NCI-H1436 (cell line): ENCODE measurements at places on chromosomes 5 and 9.

- DNase-seq = no peak
These were observed 32.1 kb upstream of the SLC6A3 start for GRCh38 chr5:1477341-1477740.

GRCh38 chr9:125953314-125954019, 206.3 kb downstream of the PBX3 start:
- DNase-seq = no peak

DNA sequence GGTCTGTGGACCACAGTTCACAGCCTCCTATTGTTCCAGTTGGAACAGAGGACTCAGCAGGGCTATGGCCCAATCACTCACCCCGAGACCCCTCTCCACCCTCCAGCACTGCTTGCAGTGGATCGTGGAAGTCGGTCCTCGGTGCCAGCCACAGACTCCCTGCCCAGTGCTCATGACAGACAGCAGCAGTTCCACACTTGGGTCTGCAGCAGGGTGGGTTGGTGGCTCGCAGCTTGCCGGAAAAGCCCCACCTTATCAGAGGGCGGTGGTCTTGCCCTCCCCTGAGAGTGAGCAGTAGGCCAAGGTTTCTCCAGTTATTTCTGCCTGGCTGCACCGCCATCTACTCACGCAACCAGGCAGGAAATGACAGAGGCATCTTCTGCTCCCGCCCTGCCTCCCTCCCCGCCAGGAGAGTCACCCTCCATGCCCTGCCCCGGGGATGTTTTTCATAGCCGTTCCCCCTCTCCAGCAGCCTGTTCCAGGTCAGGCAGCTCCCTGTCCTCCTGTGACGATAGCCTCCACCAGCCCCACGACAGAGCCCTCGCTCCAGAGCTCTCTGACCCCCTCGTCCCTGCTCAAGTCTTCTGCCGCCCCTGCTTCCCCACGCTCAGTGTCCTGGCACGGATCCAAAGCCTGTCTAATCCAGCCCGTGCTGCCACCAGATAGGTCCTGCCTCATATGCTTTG, 34.5 kb downstream of the UNC5A start:
- DNase-seq = no peak

DNA sequence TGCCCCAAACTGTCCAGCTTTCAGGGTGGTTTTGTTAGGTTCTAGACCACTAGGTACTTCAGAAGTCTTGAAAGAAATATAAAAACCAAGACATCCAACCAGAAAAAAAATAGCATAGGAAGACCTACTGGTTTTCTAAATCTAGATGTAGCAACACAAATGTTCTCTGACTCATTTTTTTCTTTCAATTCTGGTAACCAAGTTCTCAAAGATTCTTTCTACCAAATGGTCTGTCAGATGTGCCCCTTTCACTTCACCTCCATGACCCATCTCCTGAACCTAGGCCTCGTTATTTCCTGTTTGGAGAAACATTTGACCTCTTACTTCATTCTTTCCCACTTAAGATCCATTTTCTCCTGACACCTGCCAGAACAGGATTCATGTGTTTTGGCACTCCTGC, 355.3 kb downstream of the KIAA0825 start:
- DNase-seq = no peak

- no peak for DNase-seq
These were observed 188.9 kb downstream of the TENT4A start for GRCh38 chr5:6902094-6902493.

GRCh38 chr9:86975606-86976005, 28.3 kb upstream of the GAS1 start:
- DNase-seq = no peak

GRCh38 chr5:118994595-118994994, 6.2 kb upstream of the DTWD2 start:
- no peak for DNase-seq

- DNase-seq = no peak
These were observed 29.1 kb downstream of the ADAMTS2 start for GRCh38 chr5:179316111-179316551.

- no peak for DNase-seq
These were observed 36.9 kb upstream of the ANKRD55 start for GRCh38 chr5:56270058-56270457.

DNA sequence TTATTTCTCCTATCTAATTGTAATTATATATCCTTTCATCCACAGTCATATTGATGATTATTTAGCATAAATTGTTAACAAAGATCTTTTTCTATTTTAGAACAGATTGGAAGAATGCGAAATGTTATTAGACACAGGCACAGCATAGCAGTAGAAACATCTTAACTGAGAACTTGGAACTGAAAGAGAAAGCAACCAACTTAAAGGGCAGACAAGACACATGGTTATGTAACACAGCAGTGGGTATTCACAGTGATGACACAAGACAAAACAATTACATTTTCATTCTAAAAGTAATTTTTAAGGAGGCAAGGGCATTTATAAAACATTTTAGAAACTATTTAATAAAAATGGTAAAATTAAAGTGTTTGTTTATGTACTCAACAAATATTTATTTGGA, 57.7 kb upstream of the MEF2C start:
- DNase-seq = no peak

DNA sequence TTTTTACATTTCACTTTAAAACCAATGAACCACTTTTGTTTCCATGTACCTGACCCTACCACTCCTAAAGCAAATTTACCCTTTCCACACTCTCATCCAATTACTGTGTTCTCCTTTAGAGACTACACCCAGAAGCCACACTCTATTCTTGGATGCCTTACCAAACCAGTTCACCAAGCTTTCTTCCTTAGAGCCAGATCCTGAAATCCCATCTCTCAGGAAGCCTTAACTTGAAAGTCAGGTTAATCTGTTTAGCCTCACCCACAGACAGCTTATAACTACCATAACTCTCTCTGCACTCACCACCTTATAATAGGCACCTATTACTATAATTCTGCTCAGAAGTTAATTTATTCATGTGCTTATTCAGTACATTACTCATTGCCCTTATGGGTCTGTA, 4.3 kb downstream of the CSNK1A1 start:
- DNase-seq = no peak

DNA sequence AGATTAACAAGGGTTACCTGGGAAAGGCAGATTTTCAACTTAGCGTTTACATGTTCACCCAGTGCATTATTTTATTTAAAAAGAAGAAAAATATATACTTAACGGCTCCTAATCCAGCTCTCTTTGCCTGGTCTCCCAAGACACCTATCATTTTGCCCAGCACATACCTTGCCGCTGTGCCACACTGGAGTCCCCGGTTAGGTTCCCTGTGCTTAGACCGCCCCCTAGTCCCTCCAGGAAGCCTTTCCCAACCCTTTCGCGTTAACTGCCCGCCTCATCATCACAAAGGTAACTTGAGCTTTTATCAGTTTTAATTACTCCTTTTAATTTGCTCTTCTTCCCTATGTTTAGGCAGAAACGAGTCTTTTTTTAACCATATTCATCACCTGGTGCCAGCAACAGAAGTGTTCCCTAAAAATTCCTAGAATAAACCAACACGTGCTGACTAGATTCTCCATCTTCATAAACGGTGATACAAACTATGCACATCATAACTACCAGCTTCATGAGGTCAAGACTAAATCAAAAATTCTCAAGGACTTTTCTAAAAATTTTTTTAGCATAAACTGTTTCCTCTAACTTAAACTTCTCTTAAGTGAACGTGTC, 19.7 kb downstream of the DNAJA1 start:
- DNase-seq = no peak

GRCh38 chr5:103808464-103809106, 246.0 kb upstream of the NUDT12 start:
- DNase-seq = peak; percentile 58

GRCh38 chr9:93245437-93245970, 61.6 kb downstream of the WNK2 start:
- no peak for DNase-seq

- no peak for DNase-seq
These were observed 97.8 kb upstream of the C5orf63 start for GRCh38 chr5:127170918-127171600.

- no peak for DNase-seq
These were observed 450.2 kb upstream of the ZNF608 start for GRCh38 chr5:125196481-125197111.

DNA sequence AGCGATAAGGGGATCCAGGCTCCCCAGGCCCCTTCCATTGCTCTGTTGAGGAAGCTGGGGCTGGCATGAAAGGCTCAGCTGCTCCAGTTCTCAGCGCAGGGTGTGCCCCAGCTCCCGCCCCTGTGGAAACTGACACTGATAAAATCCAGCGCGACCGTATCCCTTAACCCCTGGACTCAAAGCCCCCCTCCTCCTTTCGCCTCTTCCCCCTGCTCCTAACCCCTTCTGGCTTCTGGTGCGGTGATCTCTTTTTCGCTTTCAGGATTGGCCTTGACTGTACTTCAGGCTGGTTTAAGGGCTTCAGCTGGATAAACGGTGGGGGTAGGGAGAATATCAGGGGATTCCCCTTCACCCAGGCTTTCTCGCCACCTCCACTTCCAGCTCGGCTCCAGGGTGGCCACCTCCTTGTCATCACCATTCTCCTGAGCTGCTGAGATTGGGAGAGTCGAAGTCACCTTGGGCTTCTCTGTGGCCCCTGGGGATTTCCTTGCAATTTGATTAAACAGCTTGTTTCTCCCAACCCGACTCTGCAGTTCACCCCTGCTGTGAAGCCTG, 843 bp downstream of the BSPRY start:
- no peak for DNase-seq

DNA sequence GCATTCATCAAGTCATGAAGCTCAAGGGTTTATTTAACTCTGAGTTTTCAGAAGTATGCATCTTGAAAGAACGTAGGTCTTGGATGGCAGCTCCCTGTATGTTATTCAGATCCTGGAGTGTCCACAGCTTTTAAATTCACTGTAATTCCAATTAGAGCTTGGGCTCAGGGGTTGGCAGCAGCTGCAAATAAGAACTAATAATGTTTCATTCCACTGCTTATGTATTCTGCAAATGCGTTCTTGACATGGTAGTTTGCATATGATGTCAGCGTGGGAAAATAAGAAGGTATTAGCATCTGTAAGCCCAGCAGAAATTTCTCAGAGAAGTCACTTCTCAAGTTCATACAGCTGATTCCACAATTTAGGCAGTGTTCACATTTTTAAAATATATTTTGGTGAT, 58.4 kb downstream of the RORB start:
- no peak for DNase-seq

- no peak for DNase-seq
These were observed 170.5 kb downstream of the TLE4 start for GRCh38 chr9:79742110-79742721.

- DNase-seq = no peak
These were observed 125.3 kb upstream of the MARCHF11 start for GRCh38 chr5:16304846-16305245.

DNA sequence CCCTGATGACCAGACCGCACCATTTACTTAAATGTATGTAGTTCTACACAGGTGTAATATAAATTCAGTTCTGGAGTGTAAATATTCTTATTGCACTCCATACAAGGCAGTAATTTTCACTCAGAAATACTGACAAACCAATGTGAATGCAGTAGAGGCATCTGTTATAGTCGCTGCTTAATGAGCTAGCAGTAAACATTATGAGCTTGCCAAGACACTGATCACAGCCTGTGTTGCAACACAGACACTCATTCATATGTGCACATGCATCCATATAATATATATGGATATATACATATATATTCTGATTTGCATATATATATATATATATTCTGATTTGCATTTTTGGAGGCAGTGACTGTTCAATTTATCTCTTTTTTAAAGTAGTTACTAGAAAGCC, 435.1 kb upstream of the ST8SIA4 start:
- no peak for DNase-seq

- no peak for DNase-seq
These were observed 40.5 kb downstream of the ALG2 start for GRCh38 chr9:99181206-99181605.

- no peak for DNase-seq
These were observed 28.9 kb downstream of the NSG2 start for GRCh38 chr5:174074369-174074768.

GRCh38 chr9:102995033-102995432, at the start of gene CYLC2:
Gene CYLC2, plus strand, starts transcription at chr9:102995333. Its CDS starts 48 bp downstream, at chr9:102995381.
- no peak for DNase-seq

- DNase-seq = no peak
These were observed 203.0 kb upstream of the VLDLR start for GRCh38 chr9:2418619-2419018.

GRCh38 chr5:168370831-168371230, 79.4 kb downstream of the WWC1 start:
- no peak for DNase-seq

- no peak for DNase-seq
These were observed 50.5 kb downstream of the FAM81B start for GRCh38 chr5:95441636-95442035.

- no peak for DNase-seq
These were observed 92.4 kb upstream of the CXCL14 start for GRCh38 chr5:135671052-135671705.

- no peak for DNase-seq
These were observed 3.1 kb upstream of the ZER1 start for GRCh38 chr9:128774804-128775203.

DNA sequence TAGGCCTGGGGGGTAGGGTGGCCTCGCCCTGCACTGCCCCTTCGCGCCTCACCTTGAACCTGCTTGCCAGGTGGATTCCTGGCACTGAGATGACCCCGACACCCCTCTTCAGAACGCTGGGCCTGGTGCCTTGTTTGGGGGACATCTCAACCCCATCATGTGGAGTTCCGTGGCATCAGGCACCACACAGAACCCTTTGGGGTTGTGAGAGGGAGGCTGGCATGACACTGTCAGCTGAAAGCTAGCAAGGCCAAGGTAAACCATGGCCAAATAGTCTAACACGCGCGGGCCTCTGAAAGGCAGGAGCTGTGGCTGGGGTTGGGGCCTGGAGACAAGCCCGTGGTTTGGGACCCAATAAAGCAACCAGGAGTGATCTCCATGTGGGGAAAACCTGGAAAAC, 163.2 kb downstream of the FSTL4 start:
- DNase-seq = no peak

- DNase-seq = no peak
These were observed 21.7 kb downstream of the SLC9A3 start for GRCh38 chr5:502325-503079.

- no peak for DNase-seq
These were observed 23.4 kb downstream of the ARSB start for GRCh38 chr5:78961743-78962142.
